Smooth muscle cell of bladder (primary cell): ENCODE measurements at places on chromosomes 13 and 19. TPM values are rescaled to one million over a fixed set of nuclear protein-coding genes. Genes with fewer than 3 reads are reported as not detected.

Gene ATXN8OS
- not detected in 2 replicates for total RNA-seq

Gene GPR183
- 0.09 TPM in 1 of 2 replicates, not detected in the other for total RNA-seq

Gene CD37
- not detected in 2 replicates for total RNA-seq

Gene GGN
- total RNA-seq, result 0.14 and 0.46 TPM in 2 replicates

Gene PRR20E
- not detected in 2 replicates for total RNA-seq

Gene PLPPR3
- total RNA-seq, result 0.57 and 1.1 TPM in 2 replicates

Gene ZNF541
- 0.28 TPM in 2 replicates for total RNA-seq

Gene CABP5
- not detected in 2 replicates for total RNA-seq

Gene AKAP11
- total RNA-seq, result 14.4 and 16.8 TPM in 2 replicates

Gene SUGP1
- 26.5 and 33.8 TPM in 2 replicates for total RNA-seq

Gene S1PR2
- total RNA-seq, result 16.5 and 23.5 TPM in 2 replicates

Gene IGFL2
- not detected in 2 replicates for total RNA-seq

Gene EFNB2
- total RNA-seq, result 0.14 and 0.46 TPM in 2 replicates

Gene CEACAM1
- not detected in 2 replicates for total RNA-seq

Gene ZNF773
- 14.8 and 27.3 TPM in 2 replicates for total RNA-seq

Gene DAND5
- total RNA-seq, result not detected in 2 replicates

Gene DOCK6
- total RNA-seq, result 5.0 and 7.0 TPM in 2 replicates

Gene OR4F17
- total RNA-seq, result under 0.01 TPM in 1 of 2 replicates, not detected in the other

Gene CYP2A6
- total RNA-seq, result not detected in 2 replicates

Gene ZNF77
- 3.5 and 5.5 TPM in 2 replicates for total RNA-seq

Gene ZNF708
- total RNA-seq, result 3.2 and 3.8 TPM in 2 replicates

Gene SHISA7
- total RNA-seq, result not detected in 2 replicates

Gene KIR3DL3
- not detected in 2 replicates for total RNA-seq

Gene SIGLEC7
- total RNA-seq, result 0.09 TPM in 1 of 2 replicates, not detected in the other

Gene ATP4A
- not detected in 2 replicates for total RNA-seq

Gene PLEKHF1
- total RNA-seq, result 24.9 and 31.9 TPM in 2 replicates

Gene TSHZ3
- 8.8 and 11.7 TPM in 2 replicates for total RNA-seq

Gene PRR36
- total RNA-seq, result under 0.01 TPM in 1 of 2 replicates, not detected in the other

Gene GPX4
- 344 and 573 TPM in 2 replicates for total RNA-seq

Gene NKG7
- total RNA-seq, result not detected in 2 replicates

Gene PCDH9
- 3.5 and 3.6 TPM in 2 replicates for total RNA-seq

Gene SIGLECL1
- not detected in 2 replicates for total RNA-seq

Gene ZNF470
- 5.7 and 7.9 TPM in 2 replicates for total RNA-seq

Gene KCNN1
- total RNA-seq, result 0.09 TPM in 1 of 2 replicates, not detected in the other

Gene CRX
- total RNA-seq, result not detected in 2 replicates

Gene STX10
- 67.1 and 81.0 TPM in 2 replicates for total RNA-seq

Gene GJA3
- total RNA-seq, result 0.37 and 0.57 TPM in 2 replicates

Gene SLC5A5
- total RNA-seq, result not detected in 2 replicates

Gene LGI4
- total RNA-seq, result 0.28 and 0.46 TPM in 2 replicates

Gene WDR62
- 0.55 and 0.85 TPM in 2 replicates for total RNA-seq

Gene WDR88
- not detected in 2 replicates for total RNA-seq

Gene ZNF549
- 4.7 and 4.9 TPM in 2 replicates for total RNA-seq

Gene C1QTNF9
- not detected in 2 replicates for total RNA-seq

Gene IGSF23
- total RNA-seq, result not detected in 2 replicates

Gene KLHL1
- not detected in 2 replicates for total RNA-seq

Gene CACNG8
- 0.37 and 0.43 TPM in 2 replicates for total RNA-seq

Gene ZNF579
- 2.1 and 2.8 TPM in 2 replicates for total RNA-seq

Gene LRRC25
- 0.14 and 0.28 TPM in 2 replicates for total RNA-seq

Gene TRPM4
- total RNA-seq, result 9.1 and 16.5 TPM in 2 replicates

Gene PLK5
- not detected in 2 replicates for total RNA-seq

Gene URAD
- total RNA-seq, result not detected in 2 replicates
